ENCODE measurements at places on chromosomes 11 and 22.

GRCh38 chr22:45318558-45319323 lies 9.0 kb downstream of the FAM118A start:
- DNase-seq = no peak

DNA sequence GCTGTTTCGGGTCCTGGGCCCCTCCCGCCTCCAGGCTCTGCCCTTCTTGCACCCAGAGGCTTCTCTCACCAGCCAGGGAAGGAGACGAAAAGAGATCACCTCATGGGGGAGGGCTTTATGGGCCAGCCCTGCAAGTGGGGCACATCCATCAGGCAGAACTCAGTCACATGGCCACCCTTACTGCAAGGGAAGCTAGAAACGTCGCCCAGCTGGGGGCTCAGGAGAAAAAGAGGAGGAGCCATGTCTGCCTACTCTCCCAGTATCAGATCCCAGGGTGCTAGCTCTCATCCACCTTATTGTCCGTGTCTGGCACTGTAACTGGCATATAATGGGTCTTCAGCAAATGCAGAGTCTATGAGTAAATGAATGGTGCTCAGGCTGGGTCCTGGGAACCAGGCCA lies 24.2 kb downstream of the MFNG start:
- DNase-seq = no peak

DNA sequence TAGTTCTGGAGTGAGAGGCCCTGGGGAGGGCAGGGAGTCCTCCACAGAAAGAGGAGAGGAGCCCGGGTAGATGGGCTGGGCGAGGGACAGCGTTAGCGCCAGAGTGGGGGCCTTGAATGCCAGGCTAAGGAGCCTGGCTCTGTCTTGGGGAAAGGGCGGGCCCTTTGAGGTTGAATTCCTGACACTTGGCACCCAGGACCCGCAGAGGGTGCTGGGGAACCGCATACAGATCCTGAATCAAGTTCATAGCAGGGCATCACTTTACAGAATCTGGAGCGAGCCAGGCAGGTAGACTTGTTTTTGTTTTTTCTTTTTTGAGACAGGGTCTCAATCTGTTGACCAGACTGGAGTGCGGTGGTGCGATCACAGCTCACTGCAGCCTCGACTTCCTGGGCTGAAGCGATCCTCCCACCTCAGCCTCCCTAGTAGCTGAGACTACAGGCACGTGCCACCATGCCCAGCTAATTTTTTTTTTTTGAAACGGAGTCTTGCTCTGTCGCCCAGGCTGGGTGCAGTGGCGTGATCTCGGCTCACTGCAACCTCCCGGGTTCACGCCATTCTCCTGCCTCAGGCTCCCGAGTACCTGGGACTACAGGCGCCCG lies 6.1 kb downstream of the CARNS1 start:
- DNase-seq = no peak

DNA sequence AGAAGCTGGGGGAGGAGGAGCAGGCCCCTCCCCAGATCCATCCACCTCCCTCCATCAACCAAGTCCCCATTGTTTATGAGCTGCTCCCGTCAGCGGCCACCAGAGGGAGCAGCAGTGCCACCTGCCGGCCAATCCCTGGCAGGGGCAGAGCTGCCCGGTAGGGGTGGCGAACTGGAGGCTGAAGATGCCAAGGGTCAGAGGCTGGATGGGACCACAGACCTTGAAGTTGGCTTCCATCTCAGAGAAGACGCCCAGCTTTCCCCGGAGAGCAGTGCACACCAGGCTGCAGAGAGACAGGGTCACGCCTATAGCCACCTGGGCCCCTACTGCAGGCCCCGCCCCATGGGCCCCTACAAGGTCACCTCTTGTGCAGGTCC lies 3.6 kb downstream of the FIBP start:
- DNase-seq = peak; percentile 89

DNA sequence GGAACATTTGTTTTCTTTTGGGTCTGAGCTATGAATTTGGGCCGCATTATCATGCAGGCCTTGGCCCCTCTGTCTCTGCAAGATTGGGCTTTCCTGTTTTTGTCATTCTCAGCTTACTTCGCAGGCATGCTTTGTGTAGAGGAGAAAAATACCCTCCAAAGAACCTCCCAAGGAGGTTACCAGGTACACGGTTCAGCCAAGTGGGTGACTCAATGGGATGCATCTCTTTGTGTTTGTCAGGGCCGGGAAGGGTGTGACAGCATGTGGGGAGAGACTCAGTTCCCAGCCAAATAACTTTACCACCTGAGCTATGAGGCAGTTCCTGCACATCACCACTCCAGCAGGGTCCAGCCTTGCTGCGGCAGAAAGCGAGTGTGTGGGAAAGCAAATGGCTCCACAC lies 47.8 kb upstream of the CLDN5 start:
- DNase-seq = no peak
